ENCODE measurements at places on chromosomes 4 and X. TPM values are rescaled to one million over a fixed set of nuclear protein-coding genes. Genes with fewer than 3 reads are reported as not detected.
A peak's percentile ranks its signal among the peaks of the same experiment; 100 is the strongest.

GRCh38 chr4:159010563-159011260 is 92.2 kb upstream of the RAPGEF2 start:
- DNase-seq: peak; percentile 37

DNA sequence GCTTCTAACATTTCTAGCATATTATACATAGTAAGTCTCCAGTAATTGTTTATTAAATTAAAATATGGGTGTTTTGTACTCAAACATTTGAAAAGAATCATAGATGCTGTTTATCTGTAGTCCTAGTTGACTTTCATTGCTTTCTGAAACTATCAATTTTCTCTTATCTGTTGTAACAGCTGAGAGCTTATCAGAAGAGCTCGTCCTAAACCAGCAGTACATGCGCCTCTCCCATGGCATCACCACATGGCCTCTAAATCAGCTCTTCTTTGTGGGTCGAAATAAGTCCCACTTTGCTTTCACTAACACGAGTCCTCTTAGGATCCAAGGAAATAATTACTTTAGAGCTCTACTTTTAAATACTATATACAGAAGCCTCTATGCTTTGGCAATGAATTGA is 55.1 kb downstream of the PPP3CA start:
- no peak for DNase-seq

The CCDC149 gene
- total RNA-seq: 3.3 TPM

The ARHGEF6 gene
- 0.07 TPM for total RNA-seq

The AFP gene
- not detected for total RNA-seq

GRCh38 chr4:26126143-26126718 is 194.6 kb upstream of the RBPJ start:
- no peak for DNase-seq

DNA sequence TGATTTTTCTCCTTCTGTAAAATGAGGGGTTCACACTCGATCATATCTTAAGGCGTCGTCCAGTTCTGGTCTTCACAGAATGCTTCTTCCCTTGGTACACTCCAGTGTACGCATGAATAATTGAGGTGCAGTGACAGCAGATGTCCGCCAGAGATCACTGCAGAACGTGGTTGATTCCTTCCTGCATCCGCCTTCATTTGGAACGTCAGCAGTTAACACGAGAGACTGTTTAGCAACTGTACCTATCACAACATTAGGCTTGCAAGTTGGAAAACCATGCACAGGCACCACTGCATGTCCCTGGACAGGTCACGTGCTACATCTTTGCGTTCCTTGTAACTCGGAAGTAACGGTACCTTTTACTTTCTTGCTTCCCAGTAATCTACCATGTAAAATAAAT is 66.0 kb upstream of the GEMIN8 start:
- no peak for DNase-seq

DNA sequence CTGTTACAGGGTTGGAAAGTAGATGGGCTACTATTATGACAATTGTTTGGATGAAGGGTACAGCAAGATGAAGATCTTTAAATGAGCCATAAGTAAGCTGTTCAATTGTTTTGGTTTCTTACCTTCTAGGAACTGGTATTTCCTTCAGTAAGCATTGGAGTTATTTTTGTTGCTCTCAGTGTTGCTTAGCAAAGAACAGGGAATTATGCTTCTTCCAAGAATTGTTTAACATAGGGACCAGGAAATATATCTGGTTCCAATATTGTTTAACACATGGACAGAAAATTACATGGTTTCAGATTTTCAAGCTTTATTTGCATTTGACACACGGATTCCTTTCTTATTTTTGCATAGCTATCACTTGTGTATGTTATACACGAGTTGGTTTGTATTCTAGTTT is 1999.0 kb downstream of the ARAP2 start:
- no peak for DNase-seq

GRCh38 chrX:43939187-43939926 is 33.8 kb downstream of the NDP start:
- DNase-seq: no peak

The SPIN2A gene
- total RNA-seq: 0.14 TPM

DNA sequence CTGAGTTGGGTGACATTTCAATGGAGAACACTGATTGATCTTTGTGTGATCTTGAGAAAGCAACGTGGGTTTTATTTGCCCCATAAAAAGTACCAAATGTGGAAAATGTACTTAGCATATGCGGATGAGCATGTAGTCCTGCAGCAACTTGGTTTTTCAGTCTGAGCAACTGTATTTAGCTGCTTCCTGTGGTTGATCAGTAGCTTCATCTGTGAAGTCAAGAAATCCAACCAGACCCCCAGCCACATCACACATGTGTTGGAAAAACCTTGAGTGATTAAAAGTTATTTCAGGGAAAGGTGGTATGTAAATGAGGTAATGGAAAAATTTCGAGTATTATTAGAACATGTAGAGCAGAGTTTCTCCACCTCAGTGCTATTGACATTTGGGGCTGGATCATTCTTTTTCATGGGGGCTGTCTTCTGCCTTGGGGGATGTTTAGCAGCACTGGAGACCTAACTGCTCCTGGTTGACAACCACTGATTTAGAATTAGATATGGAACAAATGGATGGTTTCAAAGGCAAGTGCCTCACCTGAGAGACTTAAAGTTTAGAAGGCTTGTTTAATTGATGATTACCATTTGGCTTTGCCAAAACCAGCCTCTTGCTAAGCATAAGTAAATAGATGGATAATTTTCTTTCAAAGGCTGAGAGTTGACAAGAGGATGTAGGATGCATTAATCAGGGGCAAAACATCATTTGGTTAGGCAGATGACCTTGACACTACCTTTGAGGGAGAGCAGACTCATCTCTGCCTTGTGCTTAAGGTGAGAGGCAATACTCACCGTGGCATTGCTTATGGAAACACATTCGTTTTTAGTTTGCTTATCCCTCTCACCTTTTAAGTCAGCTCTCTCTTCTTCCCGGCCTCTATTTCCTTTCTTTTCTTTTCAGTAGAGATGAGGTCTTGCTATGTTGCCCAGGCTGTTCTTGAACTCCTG is 193.0 kb upstream of the RPS6KA3 start:
- no peak for DNase-seq

DNA sequence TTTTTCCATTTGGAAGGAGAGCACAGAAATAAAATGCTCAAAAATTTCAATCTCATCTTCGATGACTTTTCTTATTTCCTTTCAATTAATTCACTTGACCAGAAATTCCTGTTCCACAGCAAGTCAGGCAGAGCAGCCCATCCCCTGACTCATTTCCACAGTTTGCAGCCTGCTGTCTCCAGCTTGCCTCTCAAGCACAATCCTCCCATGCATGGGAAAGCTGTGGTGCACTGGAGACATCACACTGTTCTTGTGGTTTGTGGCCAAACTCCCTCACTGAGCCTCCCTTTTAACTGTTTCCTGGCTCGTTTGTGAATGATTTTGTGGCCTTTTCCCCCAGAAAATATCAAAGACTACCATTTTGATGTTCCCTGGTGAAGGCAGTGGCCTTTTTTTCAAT is 114.0 kb upstream of the ENPEP start:
- peak; percentile 85 for DNase-seq

The KLHL5 gene
- 52.7 TPM for total RNA-seq

GRCh38 chr4:2583092-2583491 is 46.6 kb downstream of the FAM193A start:
- no peak for DNase-seq

The SH3RF1 gene
- total RNA-seq: 19.5 TPM

Data from foreskin keratinocyte (primary cell).